WTC11 (cell line): ENCODE measurements at places on chromosomes 1 and 21. TPM values are rescaled to one million over a fixed set of nuclear protein-coding genes. Genes with fewer than 3 reads are reported as not detected.

Gene TRIM63
- total RNA-seq, result not detected in 3 replicates

GRCh38 chr1:53783056-53783455, 44.1 kb upstream of the GLIS1 start:
- no peak overlapping the region for H3K27ac ChIP-seq
- H3K27me3 ChIP-seq, result no peaks in the 10 kb centered on the region
- H3K4me1 ChIP-seq, result no peaks in the 10 kb centered on the region
- DNase-seq, result no peak
- H3K4me3 ChIP-seq, result no peak overlapping the region

DNA sequence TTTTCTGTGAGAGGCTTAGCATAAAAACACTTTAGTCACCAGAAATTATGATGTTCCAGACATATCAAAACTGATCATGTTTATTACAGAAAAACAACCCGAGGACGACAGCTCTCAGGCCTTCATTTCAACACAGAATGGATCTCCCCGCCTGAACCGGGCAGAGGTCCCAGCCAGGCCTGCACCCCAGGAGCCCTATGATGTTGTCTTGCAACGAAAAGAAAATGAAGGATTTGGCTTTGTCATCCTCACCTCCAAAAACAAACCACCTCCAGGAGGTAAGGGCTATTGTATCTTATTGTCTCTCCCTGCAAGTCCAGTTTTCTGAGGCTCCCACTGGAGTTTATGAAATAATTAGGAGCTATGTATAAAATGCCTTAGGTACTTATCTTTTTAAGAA, 105.5 kb downstream of the PHTF1 start:
- no peaks in the 10 kb centered on the region for H3K27me3 ChIP-seq
- no peaks in the 10 kb centered on the region for H3K4me1 ChIP-seq
- H3K27ac ChIP-seq, result no peak overlapping the region
- no peak for DNase-seq
- H3K4me3 ChIP-seq, result no peak overlapping the region

- H3K27me3 ChIP-seq, result no peaks in the 10 kb centered on the region
- H3K4me1 ChIP-seq, result no peaks in the 10 kb centered on the region; the same call in 1 of the 2 replicates
- H3K4me3 ChIP-seq, result no peak overlapping the region
- no peak overlapping the region for H3K27ac ChIP-seq
- no peak for DNase-seq
These were observed 36.7 kb upstream of the TMEM222 start for GRCh38 chr1:27285274-27285660.

DNA sequence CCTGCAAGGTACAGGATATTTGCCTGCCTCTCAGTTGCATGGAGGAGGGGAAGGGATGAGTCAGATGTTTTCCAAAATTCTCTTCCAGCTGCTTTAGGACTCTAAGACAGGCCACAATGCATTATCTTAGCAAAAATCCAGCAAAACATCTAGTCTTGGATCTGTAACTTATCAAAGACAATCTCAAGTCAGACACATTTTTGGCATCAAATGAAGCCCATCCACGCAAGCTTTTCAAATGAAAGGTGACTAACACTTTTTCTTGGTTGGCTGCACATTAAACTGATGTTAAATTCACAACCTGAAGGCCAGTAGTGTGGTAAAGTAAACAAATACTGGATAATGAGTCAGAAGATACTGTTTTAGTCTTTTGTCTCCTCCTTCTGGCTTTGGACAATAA, 21.3 kb downstream of the FAM78B start:
- no peaks in the 10 kb centered on the region for H3K4me1 ChIP-seq
- no peak overlapping the region for H3K4me3 ChIP-seq
- no peak for DNase-seq
- H3K36me3 ChIP-seq, result no peaks in the 10 kb centered on the region
